ENCODE measurements at places on chromosomes 13 and 19. TPM values are rescaled to one million over a fixed set of nuclear protein-coding genes. Genes with fewer than 3 reads are reported as not detected.

Gene HSH2D
- 40.3 TPM for total RNA-seq

Gene S1PR4
- 233 TPM for total RNA-seq

Gene CNN1
- total RNA-seq: not detected

Gene LHB
- total RNA-seq: not detected

Gene LIN7B
- 6.0 TPM for total RNA-seq

Gene U2AF2
- total RNA-seq: 221 TPM

Gene ZNF506
- 29.6 TPM for total RNA-seq

Gene ZNF222
- total RNA-seq: 3.6 TPM

Gene ZNF230
- total RNA-seq: 6.1 TPM

Gene FFAR1
- not detected for total RNA-seq

Gene SLC27A1
- total RNA-seq: 4.7 TPM

Gene COG6
- 24.9 TPM for total RNA-seq

Gene ONECUT3
- total RNA-seq: not detected

Gene PNMA8C
- total RNA-seq: not detected

Gene CASP14
- not detected for total RNA-seq

Gene NPHS1
- not detected for total RNA-seq

Gene TPTE2
- total RNA-seq: not detected

Gene GPR12
- not detected for total RNA-seq
